ENCODE measurements at places on chromosomes 5 and 9.

DNA sequence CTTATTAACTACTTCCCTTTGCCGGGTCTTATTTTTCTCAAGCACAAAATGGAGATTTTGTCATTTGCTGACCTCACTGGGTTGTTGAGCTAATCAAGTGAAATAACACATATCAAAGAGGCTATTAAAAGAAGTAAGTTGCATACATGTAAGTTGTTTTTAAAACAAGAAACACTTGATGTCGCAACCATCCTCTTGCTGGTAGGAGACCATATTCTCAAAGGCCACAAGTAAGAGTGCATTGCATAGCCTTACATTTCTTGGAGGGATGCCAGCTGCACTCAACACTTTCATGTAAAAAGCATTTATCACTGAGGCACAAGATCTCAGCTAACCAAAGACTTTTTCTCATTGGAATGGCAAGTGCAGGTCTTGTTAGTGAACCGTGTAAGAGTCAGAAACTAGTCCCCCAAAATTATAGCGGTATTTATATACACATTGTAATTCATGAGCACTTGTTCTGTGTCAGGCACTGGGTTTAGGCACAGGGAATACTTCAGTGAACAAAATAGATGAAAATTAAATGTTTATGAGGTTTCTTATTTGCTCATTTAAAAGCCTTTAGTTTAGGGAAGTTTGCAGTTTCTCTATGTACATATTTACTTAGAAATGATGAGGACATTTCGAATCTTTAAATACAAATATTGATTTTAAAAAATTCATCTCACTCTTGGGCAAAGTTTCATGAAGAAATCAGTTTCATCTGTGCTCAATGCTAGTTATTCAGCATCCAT lies 72.0 kb downstream of the ZFAND5 start:
- DNase-seq = no peak

- no peak for DNase-seq
These were observed 194.3 kb upstream of the MSX2 start for GRCh38 chr5:174529925-174530681.

- DNase-seq = peak; percentile 65
These were observed 37.4 kb upstream of the TNFAIP8 start for GRCh38 chr5:119318256-119318894.

GRCh38 chr5:88756953-88757352 lies 126.0 kb downstream of the MEF2C start:
- DNase-seq = no peak

DNA sequence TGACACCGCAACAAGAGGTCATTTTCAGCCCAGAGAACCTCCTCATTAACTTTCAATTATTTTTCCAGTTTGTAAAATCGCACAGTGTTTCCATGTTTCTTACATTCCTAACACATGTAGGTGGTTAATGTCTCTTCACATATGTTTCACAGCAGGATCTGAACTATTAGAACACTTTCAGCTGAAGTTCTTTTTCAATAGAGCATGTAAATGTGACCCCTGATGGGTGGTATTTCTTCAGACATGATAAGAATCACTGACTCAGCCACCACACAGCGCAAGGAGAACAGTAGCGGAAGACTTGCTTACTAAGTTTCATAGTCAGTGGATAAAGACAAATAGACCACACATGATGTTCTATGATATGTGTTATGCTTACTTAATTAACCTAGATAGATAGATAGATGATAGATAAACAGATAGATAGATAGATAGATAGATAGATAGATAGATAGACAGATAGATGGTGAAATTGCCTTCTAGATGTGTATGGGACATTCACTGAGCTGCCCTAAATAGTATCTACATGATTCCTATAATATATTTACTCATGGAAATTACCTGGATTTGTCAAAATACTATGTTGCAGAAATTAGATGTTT lies 1992.1 kb upstream of the NUDT12 start:
- DNase-seq = no peak

DNA sequence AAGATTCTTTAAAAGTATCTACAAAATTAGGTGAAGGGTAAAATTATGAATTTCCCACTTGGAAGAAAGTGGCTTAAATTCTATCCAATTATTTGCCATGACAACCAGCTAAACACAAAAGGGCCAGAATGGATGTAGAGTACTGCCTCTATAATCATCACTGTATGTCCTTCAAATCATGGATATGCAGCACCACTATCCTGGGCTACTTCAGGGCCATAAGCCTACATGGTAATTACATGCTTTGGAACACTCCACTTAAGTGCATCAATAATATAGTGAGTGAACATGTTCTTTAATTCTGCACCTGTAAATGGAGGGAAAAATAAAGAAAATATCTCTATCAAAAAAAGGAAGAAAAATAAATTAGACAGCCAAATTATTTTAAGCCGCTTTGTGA lies 575.2 kb downstream of the ISL1 start:
- no peak for DNase-seq

DNA sequence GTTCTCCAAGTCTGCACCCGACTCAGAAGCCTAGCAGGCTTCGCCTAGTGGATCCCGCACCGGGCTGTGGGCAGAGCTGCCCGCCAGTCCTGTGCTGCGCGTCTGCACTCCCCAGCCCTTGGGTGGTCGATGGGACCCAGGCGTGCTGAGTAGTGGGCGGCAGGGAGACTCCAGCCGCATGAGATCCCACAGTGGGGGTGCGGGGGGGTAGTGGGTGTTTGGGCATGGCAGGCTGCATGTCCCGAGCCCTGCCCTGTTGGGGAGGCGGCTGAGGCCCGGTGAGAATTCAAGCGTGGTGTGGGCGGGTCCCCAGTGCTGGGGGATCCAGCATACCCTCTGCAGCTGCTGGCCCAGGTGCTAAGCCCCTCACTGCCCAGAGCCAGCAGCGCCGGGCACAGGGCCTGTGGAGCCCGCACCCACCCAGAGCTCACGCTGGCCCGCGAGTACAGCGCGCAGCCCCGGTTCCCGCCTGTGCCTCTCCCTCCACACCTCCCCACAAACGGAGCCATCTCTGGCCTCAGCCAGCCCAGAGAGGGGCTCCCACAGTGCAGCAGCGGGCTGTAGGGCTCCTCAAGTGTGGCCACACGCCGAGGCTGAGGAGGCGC lies 53.9 kb upstream of the BNC2 start:
- DNase-seq = no peak

- DNase-seq = no peak
These were observed 8.8 kb upstream of the NACC2 start for GRCh38 chr9:136103651-136104487.

DNA sequence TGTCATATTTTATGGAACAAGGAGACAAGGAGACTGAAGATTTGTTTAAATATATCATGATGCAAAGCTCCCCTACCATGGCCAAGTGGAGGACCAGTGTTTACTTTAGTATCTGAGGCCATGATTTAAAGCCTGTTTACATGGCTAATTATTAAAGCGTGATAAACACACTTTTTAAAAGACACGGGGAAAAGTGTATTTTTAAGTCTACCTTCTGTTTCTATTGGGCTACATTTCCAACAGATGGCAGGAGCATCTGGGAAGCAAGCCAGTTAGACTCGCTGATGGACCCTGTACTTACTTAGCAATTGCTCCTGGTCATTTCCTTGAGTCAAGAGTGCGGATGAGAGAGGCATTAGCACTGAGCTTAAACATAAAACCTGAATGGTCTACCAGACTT lies 480.3 kb upstream of the SEMA6A start:
- DNase-seq = no peak

DNA sequence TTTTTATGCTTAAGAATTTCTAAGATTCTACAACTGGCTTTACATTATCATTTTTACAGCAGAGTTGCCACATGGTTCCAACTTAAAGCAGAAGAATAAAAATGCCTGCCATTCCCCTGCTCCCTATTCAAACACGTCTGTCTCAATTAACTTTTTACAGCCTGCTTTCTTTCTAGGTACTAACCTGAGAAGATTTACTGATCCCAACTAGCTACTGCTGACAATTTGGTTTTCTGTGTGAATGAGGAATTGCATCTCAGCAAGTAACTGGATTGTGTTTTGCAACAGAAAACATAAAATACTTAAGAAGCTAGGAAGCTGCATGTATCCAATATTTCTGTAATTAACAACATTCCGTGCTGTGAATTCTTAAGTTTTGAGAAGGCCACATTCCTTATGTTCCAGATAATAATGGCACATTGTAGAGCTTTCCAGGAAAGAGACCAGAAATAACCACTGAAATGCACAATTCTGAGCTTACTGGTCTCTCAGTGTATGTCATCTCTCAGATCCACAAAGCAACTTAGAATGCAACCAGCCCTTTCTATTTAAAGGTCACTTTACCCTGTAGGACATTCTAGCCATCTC lies 306.8 kb upstream of the NMUR2 start:
- DNase-seq = no peak

- DNase-seq = no peak
These were observed 180.2 kb downstream of the ALDH1A1 start for GRCh38 chr9:72772661-72773060.
